Endothelial cell (in vitro differentiated cells): ENCODE measurements at places on chromosomes 5 and 9.

DNA sequence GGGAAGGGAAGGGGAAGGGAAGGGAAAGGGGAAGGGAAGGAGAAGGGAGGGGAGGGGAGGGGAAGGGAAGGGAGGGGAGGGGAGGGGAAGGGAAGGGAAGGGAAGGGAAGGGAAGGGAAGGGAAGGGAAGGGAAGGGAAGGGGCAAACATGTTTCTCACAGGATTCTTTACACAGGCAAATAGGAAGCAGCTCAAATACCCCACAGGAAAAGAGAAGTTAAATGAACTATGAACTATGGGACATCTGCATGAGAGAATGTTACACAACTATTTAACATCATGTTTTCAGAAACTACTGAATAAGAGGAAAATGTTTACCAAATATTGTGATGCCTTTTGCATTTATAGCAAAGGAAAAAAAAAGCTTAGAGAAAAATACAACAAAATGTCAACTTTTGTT is 125.4 kb upstream of the SLC30A5 start:
- DNase-seq, result no peak

- DNase-seq, result no peak
These were observed 37.6 kb upstream of the SMAD5 start for GRCh38 chr5:136094913-136095641.

GRCh38 chr5:41414598-41414997 is 95.8 kb downstream of the PLCXD3 start:
- DNase-seq, result no peak

DNA sequence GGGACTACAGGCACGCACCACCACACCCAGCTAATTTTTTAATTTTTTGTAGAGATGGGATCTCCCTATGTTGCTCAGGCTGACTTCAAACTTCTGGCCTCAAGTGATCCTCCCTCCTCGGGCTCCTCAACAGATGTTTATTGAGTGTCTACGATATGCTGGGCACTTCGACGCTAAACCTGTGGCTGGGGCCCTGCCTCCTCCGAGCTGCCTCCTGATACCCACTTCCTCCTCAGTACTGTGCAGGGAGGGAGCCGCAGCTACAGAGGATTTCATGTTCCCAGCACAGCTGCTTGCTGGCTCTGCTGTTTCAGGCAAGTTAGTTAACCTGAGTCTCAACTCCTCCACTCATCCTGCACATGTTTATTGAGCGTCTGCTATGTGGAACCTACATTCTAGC is 9.6 kb downstream of the AIF1L start:
- DNase-seq, result no peak

DNA sequence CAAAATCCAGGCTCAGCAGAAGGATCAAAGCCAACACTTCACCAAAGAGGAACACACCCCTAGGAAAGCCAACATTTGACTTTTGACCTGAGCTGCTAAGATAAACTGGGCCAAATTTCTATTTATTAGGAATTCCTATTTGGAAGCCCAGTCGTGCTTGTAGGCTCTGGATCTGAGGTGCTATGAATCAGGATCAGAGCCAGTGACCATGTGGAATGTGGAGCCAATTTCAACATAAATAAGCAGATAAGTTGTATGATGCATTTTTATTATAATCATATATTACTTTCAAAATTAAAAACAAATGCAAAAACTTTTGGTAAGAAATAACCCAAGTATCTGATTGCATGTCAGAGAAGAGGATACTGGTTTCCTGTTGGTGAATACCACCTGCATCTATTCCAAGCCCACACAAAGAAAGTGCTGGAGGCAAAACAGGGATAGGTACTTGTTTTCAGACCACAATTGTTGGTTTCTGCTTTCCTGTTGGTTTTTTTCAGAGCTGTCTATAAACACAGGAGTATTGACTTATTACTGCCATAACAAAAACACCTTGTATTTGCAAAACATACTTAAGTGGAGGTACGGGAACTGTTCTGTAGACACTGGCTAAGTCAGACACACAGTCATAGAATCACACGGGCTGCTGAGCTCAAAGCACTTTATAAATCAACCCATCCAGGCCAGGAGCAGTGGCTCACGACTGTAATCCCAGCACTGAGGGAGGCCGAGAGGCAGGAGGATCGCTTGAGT is 52.8 kb downstream of the ARL15 start:
- DNase-seq, result no peak

- no peak for DNase-seq
These were observed 13.9 kb downstream of the NFIB start for GRCh38 chr9:14300040-14300439.

DNA sequence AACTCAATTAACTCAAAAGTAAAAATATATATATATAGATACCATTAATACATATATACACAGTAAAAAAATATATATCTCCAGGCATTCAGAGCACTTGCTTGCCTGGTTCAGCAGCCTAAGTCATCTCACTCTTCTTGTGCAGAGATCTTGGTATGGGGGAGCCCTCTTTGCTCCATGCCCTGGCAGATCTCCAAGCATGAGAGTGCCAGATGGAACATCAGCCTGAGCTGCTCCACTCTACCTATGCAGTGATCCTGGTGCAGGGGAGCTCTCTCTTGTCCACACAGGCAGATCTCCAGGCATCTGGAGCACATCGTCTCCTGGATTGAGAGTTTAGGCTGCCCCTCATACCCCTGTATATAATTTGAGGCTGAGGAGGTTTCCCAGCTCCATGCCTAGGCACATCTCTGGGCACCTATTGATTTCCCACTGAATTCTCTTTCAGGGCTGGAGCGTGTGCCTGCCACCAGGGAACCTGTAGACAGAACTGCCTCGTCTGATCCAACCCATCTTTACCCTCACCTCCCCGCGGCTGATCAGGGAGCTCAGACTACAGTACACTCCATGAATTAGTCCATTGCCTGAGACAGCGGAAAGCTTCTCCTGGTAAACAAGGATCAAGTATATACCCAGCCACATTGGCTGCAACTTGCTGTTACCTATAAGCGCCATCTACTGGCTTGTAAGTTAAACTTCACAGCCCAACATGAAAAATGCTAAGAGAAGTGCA is 342.4 kb upstream of the GRIA1 start:
- peak; percentile 14 for DNase-seq

DNA sequence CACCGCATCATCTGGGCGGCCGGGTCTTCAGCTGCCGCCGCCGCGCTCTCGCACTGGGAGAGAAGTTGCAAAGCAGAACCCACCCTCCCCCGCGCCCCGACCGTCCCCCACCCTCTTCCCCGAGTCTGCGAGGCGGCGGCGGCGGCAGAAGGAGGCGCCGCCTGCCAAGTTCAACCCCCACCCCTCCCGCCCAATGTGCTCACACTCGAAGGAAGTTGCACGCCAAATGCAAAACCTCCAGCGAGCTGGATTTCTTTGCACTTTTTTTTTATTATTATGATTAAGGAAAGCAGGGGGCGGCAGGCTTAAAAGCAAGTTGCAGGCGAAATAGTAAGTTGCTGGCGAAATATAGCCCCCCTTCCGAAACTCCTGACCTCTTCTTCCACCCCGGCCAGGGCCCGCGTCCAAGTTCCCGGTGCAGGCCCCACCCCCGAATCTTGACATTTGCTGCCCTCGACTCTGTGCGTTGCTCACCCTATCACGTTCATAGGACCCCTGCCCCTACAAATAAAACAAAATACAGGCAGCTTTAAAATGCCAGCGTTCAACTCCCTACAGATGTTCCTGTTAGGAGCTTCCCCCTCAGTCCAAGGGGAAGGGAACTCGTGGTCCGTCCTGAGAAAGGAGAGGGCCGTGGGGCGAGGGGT is 1.1 kb upstream of the NR3C1 start:
- DNase-seq, result peak; percentile 47

GRCh38 chr5:144794922-144795321 is 624.2 kb downstream of the KCTD16 start:
- no peak for DNase-seq

GRCh38 chr5:130092991-130093390 is 188.7 kb downstream of the CHSY3 start:
- DNase-seq, result no peak

DNA sequence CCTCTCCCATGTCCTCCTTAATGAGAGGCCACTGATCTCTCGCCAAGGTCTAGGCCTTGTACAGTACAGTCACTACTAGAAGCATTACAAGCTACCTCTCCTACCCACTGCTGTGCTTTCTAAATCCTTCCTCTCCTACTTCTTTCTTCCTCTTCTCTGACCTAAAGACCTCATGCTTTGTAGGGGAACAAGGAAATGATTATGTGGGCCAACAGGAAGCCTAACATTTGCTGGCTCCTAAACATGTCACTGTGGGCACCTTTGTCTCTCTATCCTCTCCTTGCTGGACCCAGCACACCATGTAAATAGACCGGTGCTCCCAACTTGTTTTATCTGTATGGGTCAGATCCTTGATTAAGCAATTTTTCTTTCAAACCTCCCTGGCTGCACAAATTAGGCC is 16.7 kb downstream of the SLC28A3 start:
- DNase-seq, result no peak

DNA sequence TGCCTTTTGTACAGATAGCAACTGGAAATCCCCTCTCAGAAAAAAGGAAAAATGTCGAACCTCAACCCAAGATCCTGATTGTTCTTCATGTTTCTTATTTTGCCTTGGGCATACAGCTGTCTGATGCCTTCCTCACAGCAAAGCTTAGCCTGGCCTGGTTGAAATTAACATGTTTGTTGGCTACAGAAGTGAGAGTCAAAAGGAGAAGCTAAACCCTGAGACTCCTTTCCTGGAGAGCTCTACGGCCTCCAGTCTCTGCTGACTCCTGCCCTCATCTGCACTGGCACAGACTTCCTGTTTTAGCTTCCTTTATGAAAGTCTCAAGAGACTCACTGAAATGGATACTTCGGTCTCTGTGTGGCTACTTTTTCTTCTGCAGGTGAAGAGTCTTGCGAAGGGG is 186.7 kb downstream of the PARP8 start:
- no peak for DNase-seq

GRCh38 chr5:81228084-81228483 is 5.0 kb upstream of the CKMT2 start:
- no peak for DNase-seq
